NCI-H2081 (cell line): ENCODE measurements at places on chromosomes 3 and 15.

DNA sequence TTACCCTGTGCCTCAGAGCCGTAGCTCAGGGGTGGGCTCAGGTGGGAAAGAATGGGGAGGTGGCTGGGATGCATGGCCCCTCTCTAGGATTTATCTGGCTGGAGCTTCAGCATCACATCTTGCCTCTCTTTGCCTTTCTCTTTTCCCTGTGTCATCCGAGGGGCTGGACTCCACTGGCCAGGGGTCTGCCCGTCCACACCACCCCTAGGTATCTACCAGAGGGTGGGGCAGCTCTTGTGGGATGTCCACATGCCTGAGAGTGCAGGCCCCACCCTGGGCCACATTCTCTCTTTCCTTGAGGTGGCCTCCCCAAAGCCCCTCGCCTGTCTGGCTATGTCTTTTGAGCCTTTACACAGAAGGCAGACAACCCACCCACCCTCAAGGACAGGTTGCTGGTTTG lies 37.2 kb downstream of the PXYLP1 start:
- DNase-seq, result no peak

DNA sequence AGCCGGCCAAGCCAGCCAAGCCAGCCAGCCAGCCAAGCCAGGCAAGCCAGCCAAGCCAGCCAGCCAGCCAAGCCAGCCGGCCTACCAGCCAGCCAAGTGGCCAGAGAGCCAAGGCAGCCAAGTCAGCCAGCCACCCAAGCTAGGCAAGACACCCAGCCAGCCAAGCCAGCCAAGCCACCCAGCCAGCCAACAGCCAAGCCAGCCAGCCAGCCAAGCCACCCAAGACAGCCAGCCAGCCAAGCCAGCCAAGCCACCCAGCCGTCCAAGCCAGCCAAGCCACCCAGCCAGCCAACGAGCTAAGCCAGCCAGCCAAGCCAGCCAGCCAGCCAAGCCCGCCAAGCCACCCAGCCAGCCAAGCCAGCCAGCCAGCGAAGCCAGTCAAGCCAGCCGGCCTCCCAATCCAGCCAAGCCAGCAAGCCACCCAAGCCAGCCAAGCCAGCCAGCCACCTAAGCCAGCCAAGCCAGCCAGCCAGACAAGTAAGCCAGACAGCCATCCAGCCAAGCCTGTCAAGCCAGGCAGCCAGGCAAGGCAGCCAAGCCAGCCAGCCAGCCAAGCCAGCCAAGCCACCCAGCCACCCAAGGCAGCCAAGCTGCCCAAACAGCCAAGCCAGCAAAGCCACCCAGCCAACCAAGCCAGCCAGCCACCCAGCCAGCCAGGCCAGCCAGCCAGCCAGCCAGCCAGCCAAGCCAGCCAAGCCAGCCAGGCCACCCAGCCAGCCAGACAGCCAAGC lies 200.5 kb downstream of the GOLGA6L6 start:
- DNase-seq, result no peak

- DNase-seq, result peak; percentile 21
These were observed 20.8 kb downstream of the CIAO2A start for GRCh38 chr15:64072812-64073211.

DNA sequence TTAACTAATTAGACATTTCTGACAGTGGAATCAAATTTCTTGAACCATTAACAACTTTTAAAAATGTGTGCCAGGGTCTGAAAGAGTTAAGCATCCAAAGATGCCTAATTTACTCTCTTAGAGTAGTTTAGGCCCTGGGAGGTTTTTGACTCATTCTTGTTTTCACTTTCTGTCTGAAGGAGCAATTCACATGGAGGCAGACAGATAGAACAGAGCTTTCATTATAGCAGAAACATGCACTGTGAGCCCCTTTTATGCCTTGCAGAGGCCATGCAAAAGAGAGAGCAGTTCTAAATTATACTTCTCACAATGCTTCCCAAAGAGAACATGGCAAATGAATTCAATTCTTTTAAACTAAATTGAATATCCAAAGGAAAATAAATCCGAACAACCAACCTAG lies 554.8 kb downstream of the MFSD1 start:
- DNase-seq, result no peak

GRCh38 chr3:10993729-10994065 lies 1.1 kb downstream of the SLC6A1 start:
- DNase-seq, result no peak

GRCh38 chr3:115100806-115101205 lies 46.3 kb downstream of the ZBTB20 start:
- no peak for DNase-seq

DNA sequence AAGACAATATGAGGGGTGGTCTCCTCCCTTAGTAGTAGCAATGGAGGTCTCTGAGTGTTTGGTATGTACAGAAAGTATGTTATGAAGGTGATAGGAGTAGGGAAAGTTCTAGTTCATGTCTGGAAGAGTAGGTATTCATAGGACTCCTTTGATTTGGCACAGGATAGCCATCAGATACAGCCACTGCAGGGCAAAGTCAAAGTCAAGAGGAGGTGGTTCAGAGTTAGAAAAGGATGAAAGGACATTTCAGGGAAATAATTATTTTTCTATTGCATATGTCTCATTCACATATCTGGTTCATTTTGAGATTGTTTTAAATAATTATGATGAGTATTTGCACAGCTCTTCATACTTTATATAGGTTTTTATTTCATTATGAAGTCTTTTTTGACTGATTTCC lies 381.1 kb downstream of the MFSD1 start:
- no peak for DNase-seq

- peak; percentile 18 for DNase-seq
These were observed 689.9 kb upstream of the SEMA6D start for GRCh38 chr15:47027322-47027946.
